ENCODE measurements at places on chromosomes 6 and 20.

- no peak for DNase-seq
Observed at GRCh38 chr20:38903335-38903734, 22.9 kb upstream of the FAM83D start.

DNA sequence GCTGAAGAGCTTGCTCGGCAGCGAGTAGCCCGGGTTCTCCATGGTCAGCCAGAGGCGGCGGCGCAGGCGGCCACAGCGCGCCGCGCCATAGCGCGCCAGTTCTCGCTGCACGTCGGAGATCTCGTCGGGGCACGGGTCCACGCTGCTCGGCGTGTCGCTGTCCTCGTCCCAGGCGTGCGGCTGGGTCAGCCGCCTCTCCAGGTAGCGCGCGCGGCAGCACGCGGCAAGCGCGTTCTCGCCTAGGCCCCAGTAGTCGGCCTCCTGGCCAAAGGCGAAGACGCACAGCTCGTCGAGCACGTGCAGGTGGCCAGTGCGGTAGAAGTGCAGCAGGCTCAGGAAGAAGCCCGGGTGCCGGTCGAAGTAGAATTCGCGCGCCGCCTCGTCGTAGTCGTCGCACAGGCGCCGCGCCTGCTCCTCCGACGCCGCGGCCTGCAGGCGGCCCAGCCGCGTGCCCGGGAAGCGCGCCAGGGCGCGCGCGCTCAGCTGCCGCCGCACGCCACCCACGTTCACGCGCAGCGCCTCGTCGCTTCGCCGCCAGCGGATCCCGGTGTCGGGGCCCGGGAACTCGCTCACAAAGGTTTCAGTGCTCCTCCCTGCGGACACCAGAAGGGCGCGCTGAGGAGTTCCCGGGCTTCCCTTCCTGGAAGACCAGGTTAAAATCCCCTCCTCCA lies 2.7 kb downstream of the KCNS1 start:
- no peak for DNase-seq

GRCh38 chr6:106098383-106099234 lies 12.5 kb downstream of the PRDM1 start:
- DNase-seq: no peak

DNA sequence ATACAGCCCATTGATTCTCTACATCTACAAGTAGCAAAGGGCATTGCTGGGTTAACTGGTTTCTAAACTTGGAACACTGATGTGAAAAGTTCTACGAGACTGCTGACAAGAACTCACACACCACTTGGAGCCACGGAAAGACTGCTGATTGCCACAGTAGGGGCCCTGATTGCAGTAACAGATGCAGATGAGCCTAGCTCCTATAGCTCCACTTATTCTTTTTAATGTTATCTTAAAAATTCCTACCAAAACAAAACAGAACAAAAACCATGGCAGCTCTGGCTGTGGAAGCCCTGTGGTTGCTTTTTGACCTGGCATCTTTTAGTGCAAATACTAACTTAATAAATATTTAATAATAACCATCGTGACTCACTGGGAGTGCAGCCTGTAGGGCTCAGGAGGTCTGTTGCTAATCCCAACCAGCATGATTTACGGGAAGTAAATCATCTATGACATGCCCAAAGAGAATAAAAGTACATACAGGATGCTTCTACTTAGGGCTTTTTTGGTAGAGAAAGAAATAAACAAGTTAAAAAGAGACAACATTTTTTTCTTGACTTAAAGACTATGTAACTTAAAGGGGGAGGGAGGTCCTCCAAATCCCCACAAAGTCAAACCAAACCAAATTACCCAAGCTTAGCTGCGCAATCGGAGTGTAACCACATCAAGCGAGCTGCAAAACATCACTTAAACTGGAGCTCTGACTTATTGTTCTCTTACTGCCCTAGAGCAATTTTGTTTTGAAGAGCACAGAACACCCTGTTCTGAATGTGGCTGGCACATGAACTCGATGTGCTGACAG lies 87.2 kb downstream of the FKBP5 start:
- peak; percentile 91 for DNase-seq

DNA sequence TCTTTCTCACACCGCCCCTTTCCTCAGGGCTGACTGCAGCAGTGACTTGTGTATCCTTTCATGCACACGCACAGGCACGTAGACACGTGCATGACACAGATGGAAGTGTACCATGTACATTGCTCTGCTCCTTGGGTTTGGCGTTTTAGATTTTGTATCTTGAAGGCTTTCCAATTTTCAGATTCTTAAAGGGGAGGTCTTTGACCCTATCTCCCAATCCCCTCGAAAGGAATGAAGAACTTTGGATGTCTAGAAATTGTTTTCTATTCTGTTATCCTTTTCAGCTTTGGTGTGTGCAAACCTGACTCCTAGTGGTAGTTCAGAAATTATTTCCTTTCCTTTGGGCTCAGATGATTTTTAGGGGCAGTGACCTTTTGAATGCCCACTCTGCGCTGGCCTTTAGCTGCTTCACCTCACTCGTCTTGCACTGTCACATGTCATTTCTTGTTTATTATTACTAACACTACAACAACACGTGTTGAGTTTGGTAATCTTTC lies 63.0 kb downstream of the HIVEP1 start:
- DNase-seq: no peak

DNA sequence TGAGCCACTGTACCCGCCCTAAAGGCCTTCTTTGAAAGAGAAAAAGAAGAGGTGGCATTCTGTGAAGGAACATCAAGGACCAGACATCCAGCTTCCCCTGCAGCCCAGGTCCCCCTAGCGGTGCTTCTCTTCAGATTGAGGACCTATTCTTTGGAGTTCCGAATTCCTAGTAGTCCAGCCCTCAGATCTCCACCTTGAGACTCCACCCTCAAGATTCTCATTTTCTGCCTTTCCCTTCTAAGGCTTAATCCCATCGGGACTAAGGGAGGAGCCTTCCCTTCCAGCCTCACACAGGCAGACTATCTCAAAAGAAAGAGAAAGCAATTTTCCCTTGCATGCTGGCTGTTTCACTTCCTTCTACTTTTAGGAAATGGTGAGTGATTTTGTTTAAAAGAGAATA lies 32.5 kb downstream of the MUC22 start:
- no peak for DNase-seq

DNA sequence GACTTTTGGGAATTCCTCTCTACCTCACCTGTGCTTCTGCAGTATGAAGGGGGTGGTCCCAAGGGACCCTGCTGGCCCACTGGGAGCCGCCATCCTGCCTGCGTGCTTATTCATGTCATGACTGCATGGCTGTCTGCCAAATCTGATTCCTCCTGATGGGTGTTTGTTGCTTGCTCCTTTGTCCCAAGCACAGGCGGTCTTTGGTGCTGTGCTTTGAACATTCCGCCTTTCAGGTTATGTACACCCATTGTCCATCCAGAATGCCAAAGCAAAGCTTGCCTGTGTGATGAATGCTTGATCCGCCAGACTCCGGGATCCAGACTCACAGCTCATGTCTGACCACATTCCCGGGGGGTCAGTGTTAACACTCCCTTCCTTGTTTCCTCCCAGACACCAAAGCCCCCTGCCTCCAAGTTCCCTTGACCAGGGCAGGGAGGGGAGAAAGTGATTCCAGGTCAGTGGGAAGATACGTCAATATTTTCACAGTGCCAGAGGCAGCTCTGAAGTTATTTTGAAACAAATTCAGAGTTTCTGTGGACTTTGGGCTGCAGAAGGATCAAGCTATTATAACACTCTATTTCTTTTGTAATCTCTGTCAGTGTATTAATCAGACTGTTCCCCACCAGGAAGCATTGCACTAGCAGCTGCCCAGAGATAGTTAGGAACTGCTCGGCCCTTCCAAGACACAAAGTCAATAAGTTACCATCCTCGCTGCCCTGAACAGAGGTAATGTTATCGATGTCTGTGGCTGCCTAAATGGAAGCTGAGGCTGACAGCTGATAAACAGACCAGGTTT lies 9.5 kb downstream of the DAAM2 start:
- DNase-seq: no peak

- no peak for DNase-seq
Observed at GRCh38 chr20:50100552-50100951, 12.4 kb downstream of the UBE2V1 start.

DNA sequence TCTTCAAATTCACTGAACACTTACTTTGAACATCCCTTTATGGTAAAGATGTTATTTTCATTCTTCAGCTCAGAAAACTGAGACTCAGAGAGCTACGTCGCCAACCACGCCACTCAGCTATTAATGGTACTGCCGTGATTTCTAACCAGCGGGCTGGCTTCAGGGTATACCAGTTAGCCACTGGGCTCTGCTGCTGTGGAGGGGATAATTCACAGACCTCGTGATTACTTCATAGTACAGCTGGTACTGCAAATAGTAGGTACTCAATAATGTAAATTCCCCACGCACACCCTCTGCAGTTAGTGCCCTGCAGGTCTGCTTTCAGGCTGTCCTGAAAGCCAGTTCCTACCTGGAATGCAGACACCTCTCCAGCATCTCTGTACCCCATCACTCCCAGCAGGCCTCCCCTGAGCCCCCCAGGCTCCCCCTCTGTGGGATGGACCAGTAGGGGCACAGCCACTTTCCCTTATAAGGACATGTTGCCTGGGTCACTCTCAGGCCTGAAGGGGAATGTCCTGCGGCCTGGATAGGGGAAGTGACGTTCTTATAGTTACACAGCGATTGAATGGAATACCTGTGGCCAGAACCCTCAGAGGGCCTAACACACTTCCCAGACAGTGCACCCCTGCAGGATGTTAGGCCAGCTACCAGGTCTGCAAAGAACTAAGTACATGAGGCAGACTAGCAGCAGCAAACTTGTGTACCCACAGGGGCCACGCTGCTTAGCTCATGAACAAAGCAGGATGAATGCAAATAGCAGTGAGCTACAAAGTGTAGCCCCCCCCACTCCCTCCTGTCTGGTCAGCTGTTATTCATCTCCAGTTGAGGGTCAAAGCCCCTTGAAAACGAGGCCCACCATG lies 1.3 kb upstream of the OCSTAMP start:
- DNase-seq: no peak

DNA sequence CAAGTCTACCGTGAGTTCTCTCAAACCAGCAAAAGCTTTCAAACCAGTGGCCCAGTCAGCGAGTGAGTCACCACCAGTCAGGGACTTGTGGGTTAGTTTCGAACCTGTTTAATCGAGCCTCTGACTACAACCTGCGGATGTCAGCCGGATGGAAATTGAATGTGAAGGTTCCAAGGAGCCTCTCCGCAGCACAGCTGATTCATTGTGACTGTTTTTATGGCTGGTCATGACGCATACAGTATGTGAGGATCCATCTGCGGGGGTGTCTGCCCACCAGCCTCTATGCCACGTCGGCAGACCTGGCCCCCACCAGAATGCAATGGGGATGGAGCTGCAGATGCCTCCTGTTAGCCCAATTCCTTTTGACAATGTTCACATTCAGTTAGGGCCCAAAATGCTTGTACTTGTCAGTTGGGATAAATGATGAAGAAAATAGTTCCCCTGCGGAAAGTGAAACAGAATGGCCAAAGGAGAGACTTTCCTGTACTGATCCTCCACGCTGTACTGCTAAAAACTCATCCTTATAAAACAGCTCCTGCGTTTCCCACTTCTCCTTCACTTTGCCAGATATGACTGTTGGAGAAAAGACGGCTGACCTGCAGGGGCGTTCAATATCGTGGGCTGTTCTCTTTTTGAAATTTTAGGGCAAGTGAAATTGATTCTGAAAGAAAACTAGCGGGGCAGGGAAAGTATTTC lies 206.6 kb downstream of the TFAP2B start:
- DNase-seq: no peak

- DNase-seq: no peak
Observed at GRCh38 chr6:143323729-143324470, 126.6 kb downstream of the ADAT2 start.

DNA sequence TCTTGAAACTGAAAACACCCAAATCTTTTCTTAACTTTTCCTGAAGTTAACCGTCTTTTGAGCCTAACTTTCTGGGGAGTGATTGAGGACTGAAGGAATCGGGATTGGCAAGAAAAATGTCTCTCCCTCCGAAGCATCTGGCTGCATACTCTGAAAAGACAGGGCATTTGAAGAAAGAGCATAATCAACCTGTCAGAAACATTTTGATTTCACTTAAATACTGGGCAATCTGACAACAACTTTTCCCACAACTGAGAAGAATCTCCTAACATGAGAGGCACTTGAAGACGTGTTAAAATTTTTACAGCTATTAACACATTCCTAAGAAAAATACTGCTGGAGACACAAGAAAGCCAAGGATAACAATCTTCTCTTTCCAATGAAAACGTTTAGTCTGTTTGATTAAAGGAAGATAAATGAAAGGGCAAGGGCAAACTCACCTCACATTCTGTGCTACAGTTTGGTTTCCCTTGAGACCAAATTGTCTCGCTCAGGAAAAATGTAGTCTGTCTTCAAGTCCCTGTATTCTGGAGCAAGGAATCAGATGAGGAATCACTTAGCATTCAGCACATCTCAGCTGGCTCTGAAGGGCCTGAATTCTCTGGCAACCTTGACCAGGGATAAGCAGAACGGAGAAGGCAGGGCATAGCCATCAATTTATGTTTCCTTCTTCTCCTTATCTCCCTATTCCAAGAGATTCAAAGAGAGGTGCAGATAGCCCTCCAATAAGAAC lies 76.1 kb downstream of the TBX18 start:
- no peak for DNase-seq

DNA sequence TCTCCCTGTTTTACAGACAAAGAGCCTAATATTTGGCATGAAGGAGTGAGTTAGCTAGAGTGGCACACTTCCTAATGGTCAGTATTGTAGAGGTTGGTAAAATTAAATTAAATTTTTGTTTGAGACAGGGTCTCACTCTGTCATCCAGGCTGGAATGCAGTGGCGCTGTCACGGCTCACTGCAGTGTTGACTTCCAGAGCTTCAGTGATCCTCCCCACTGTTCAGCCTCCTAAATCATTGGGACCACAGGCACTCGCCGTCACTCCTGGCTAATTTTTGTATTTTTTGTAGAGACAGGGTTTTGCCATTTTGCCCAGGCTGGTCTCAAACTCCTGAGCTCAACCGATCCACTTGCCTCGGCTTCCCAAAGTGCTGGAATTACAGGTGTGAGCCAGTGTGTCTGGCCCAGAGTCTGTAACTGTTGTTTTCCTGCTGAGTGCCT lies 70.9 kb downstream of the SCAND1 start:
- no peak for DNase-seq

- DNase-seq: no peak
Observed at GRCh38 chr6:12614456-12614855, 102.1 kb upstream of the PHACTR1 start.

- no peak for DNase-seq
Observed at GRCh38 chr20:33822423-33822822, 11.3 kb downstream of the CHMP4B start.
